Activated CD8-positive, alpha-beta memory T cell treated with anti-CD3 and anti-CD28 coated beads for 4 hours (primary cell): ENCODE measurements at places on chromosomes 12 and 14.

GRCh38 chr12:75477137-75477536, 3.4 kb upstream of the GLIPR1 start:
- DNase-seq = no peak

- DNase-seq = no peak
Measured at GRCh38 chr12:132161796-132162507, 17.7 kb downstream of the NOC4L start.

DNA sequence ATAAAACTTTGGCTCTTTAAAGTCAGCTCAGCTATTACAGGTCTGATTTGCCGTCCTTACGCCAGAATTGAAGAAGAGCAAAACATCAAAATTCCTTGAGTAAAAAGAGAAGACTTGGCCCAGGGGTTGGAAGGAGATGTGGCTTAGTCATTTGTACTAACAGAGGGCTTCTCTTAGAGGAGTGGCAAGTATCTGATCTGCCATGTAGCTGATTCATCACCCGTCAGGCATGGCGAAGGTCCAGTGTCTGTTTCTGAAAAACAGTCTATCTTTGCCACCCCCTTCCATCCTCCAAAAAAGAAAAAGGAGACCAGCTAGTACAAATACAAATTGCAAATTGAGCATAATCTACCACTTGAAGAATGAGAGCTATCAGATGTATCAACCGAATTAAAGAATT, 91.9 kb downstream of the RAD52 start:
- no peak for DNase-seq

DNA sequence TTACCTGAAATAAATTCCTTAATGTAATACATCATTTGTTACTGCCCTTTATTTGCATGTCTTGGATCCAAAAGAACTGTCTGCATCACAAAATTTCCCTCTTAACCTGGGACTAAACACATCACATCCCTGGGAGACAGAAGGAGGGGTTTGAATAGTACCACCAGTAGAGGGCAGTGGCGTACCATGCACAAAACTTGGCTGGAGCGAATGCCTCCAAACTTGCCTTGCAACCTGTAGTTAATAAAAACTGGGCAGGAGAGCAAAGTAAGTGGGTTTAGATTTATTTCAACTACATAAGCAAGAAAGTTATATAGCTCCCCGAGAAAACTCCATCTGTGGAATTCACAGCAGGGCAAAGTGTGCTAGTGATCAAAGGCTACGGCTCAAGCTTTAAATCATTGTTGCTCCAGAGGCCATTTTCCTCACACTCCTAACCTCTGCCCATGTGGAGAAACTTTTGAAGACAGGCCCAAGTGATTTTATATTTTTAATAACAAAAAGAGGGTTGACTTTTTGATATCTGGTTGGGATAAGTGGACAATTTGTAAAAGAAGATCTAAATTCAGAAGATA, 1176.7 kb upstream of the SEL1L start:
- DNase-seq = no peak

GRCh38 chr12:33116284-33116683, 219.7 kb upstream of the PKP2 start:
- no peak for DNase-seq

DNA sequence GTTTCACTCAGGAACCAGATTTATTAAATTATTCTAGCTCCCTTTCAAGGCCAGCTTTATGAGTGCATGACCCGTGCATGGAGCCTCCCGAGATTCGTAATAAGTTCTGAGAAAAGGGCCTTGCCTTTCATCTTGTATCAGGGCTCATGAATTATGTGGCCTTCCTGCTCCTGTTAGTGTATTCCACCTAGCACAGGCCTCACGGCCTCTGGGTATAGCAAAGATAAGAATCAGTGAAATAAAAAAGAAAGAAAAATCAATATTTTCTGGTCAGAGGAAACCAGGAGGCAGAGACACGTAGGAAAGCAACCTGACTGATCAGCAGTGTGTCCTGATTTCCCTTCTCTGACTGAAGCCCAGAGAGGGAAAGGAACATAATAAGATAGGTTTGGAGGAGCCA, 111.4 kb downstream of the SLC35F4 start:
- no peak for DNase-seq

DNA sequence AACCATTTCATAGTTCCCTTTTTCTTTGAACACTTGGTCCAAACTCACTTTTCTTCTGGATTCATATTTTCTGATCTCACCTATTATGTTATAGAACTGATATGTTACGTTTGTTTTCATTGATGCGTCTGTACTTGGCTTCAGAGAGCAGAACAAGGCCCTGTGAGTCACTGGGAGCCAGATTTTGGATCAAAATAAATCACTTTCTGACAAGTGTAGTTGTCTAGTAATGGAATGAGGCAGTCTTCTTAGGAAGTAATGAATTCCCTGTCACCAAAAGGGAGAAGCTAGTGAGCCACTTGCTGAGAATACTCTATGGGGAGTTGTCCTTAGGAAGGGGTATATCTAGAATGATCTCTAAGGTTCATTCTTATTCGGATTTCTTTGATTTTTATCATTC, 10.2 kb downstream of the BICD1 start:
- no peak for DNase-seq
